Thoracic aorta (tissue), 2 donors: ENCODE measurements at places on chromosomes 5 and 9.

DNA sequence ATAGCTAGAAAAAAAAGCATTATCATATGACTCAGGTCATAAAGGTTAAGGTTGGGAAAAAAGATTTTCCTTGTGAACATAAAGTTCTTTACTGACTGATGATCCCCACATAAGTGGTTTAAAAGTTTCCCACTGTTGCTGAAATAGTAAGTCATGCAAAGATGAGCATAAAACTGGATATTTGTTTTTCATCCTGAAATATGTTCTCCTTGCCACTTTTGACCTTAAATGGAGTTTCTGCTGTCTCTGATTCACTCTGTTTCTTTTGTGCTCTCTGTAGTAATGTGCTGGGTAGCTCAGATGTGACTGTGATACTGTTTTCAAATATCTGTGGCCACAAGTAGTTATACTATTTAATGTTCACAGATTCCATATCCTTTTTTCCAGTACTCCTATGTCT is 162.5 kb upstream of the GAS1 start:
- no peak for DNase-seq

DNA sequence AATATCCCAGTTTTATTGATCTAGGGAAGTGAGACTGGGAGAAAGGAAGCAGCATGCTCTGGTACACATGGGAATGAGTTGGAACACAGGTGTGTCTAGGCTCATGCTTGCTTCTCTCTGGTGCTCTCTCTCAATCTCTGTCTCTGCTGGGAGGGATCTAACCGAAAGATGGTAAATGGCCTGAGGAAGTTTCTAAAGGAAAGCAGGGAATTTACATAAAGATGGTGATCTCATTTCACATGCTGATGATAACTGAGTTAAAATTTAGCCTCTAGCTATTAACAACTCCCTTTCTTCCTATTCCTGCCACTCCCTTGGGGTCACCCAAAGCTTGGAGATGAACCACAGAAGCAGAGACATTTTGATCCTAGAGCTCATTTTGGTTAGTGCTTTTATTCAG is 436.2 kb downstream of the SH3GL2 start:
- no peak for DNase-seq

DNA sequence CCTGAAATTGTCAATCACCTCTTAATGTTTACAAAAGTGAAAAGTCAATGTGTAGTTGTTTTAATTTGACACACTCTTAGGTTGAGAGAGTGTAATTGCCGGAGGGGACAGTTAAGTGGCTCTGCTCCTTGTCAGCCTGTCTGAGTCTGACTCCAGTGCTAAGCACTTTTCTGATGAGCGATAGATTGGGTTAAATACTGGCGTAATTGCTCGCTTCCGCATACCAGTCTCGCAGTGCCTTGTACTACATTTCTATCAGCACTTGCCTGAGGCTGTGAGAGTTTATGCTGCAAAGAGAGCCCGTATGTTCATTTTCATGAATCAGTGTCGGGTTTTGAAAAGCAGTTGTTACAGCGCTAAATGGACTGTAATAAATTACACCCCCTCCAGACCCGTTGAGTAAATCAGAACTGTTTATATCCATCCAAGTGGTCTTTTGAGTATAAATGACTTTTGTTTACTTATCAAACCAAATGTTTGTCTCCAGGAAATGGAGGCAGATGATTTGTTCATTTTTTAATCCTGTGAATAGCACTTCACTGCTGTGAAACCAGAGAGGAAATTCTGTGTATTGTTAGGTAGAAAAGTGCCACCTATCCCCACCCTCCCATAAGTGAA is 41.0 kb upstream of the DMRT3 start:
- no peak for DNase-seq

DNA sequence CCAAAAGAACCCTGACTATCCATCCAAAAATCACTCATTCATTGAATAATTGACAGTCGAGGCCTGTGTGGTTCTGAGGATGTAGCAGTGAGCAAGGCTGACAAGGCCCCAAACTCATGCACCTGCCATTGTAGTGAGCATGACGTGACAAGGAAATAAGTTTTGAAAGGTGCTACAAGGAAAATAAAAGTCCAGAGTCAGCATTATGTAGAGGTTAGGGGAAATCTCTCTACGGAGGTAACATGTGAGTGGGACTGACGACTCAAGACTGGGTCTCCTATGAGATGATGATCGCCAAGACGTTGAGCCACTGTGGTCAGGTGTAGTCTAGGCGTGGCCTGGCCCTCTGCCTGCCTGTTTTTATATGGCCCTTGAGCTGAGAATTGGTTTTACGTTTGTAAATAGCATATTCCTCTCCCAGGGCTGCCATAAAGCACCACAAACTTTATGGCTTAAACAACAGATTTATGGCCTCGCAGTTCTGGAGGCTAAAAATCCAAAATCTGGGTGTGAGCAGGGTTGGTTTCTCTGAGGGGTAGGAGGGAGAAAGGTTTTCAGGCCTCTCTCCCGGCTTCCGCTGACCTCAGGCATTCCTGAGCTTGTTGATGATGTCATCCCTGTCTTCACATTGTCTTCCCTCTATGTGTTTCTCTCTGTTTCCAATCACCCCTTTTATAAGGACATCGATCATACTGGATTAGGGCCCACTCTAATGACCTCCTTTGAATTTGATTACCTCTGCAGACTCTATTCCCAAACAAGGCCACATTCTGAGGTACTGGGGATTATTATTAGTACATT is 206.4 kb upstream of the EGFLAM start:
- no peak for DNase-seq

DNA sequence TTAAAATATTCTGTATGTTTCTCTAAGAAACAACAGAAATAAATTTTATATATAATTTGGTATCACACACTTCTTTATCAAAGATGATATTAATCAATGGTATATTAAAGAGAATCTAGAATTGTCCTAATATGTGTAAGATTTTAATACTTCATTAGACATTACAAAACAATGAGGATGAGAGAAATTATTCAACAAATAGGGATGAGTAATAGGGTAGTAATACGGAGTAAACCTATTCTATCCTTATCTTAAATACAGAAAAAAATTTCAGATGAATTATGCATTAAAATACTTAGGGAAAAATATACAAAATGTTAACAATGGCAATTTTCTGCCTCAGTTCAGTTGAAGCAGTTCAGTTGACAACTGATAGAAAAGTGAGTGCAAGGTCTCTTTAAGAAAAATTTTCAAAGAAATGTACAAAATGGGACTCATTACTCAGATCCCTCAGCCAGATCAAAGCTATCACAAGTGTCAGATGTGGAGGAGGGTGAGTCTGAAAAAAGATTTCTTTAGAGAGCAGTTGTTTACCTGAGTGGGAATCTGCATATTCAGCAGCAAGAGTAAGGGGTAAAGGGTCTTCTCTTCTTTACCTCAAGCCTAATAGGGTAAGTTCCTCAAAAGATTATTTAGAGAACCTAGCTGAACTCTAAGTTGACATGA is 56.7 kb upstream of the GCNT4 start:
- no peak for DNase-seq

- no peak for DNase-seq
These were observed 1.3 kb downstream of the FGF10 start for GRCh38 chr5:44387921-44388320.

GRCh38 chr9:34862043-34862442 is 96.0 kb upstream of the PHF24 start:
- DNase-seq, result no peak
